Putamen (tissue), 1 donor: ENCODE measurements at places on chromosomes 1 and 21.

DNA sequence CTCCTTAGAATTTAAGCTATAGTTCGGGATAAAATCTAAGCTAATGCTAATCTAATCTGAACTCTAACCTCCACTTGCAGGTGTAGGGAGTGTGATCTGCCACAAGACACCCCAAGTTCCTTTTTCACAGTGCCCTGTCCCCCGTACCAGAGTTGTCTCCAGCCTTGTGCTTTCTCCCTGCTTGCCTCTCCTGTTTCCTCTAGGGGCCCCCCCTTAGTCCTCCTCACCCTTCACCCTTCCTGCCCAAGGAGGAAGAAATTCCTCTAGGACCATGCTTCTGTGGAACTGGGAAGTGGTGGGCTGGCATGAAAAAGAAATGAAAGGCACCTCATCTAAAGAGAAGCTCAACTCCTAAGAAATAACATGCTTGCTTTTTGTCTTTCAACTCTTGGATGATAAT lies 50.2 kb upstream of the BCL9 start:
- DNase-seq: no peak

DNA sequence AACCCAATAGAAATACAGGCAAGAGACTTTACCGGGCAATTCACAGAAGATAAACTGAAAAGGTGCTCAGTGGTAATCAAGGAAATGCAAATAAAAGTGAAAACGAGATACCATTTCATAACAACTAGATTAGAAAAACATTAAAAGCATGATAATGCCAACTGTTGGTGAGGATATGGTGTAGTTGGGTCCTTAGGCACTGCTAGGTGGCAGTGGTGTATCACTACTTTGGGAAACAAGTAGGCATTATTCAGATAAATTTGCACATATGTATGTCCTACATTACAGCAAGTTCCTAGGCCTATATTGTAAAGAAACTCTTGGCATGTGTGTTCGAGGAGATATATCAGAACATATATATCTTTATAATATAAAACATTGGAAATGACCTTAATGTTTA lies 31.0 kb downstream of the AZIN2 start:
- no peak for DNase-seq

DNA sequence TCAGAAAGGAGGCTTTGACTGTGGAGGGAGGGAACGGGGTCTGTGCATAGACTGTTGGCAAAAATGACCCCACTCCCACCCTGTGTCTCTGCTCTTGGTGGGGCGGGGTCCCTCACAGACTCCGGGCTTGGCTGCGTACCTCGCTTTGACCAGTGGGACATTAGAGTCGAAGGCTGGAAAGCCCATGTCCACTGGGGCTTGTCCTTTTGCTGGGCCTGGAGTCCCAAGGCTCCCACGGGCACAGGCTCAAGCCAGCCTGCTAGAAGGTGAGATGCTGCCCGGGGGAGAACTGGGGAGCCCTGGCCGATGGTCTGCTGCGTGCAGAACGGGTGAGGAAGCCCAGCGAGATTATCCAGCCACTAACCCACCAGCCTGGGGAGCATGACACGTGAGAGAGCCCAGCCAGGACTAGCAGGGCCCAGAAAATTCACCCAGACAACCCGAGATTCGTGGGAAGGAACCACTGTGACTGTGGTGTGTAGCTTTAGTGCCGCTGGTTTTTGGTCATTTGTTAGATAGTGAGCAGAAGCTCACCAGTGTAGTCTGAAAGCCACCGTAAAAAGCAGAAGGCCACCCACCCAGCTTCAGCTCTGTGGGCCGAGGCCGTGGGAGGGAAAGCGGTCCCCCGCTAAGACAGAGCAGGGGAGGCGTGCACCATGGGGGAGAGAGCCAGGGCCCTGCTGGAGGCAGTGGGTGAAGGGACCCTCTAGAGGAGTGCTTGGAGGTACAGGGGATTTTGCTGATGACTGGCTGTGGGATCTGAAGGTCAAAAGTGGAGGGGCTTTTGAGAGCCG lies 78.3 kb upstream of the C1orf174 start:
- no peak for DNase-seq

- no peak for DNase-seq
These were observed 53.5 kb downstream of the FAAP20 start for GRCh38 chr1:2141025-2141424.

- DNase-seq: peak; percentile 35
These were observed 49.2 kb downstream of the UMODL1 start for GRCh38 chr21:42120101-42120902.

GRCh38 chr1:94983171-94983739 lies 56.3 kb upstream of the CNN3 start:
- DNase-seq: no peak

- DNase-seq: no peak
These were observed 25.6 kb downstream of the RUNX1 start for GRCh38 chr21:35023396-35024070.

DNA sequence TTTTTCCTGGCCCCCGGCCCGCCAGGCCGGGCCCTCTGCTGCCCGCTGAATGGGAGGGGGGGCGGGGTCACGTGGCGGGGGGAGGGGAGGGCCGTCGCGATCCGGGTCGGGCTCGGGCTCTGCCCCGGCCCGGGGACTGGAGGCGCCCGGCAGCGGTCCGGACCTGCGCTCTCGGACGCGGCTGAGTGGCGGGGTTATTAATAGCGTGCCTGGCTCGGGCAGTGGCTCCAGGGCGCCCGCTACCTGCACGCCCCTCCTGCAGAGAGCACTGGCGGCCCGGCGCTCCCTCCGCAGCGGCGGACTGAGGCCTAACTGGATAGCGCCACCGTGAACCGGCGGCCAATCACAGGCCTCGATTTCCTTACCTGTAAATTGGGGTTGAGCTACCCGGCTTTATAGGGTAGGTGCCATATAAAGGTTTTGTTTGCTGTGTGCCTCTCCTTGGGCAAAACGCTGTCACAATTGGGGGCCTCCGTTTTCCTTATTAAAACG lies 28.1 kb downstream of the AHDC1 start:
- DNase-seq: peak; percentile 32

DNA sequence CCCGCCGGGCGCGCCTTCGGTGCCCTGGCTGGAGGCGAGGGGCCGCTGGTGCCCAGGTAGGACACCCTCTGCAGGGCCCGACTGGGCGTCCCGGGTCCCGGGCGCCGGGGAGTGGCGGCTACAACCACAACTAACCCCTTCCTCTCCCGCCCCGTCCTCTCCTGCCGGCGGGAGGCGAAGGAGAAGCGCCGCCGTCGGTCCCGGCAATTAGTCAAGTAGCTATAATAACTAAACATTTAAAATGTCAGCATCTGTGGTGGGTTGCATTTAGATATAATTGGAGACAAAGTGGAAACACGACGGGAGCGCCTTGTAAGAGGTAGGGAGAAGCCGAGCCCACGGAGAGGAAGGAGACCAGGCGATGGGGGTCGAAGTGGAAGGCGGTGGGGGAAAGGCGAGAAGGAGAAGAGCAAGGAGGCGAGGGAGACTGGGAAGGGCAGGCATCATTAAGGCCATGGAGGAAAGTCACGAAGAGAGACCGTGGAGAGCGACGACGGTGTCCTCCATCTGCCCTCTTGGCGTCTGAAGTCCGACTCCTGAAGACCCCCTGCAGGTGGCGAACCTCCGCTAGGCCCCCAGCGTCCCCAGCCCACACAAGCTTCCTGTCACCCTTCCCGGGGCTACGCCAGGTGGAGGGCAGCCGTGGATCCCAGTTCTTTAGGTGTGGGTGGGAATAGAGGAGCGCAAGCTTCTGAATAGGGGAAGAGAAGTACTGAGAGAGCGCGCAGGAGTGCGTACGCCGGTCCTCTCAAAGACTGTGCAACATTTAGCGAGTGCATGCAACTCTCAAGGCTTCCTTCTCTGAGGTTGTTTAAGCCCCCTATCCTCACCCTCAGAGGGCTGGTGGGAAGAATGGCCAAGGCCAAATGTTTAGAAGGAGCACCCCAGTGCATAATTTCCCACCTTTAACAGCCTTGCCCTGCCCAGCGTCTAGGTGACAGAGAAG lies 1.6 kb downstream of the CNIH3 start:
- DNase-seq: no peak

- DNase-seq: no peak
These were observed 354.8 kb downstream of the SIPA1L2 start for GRCh38 chr1:232274999-232275710.

GRCh38 chr21:44910229-44911067 lies 10.3 kb downstream of the ITGB2 start:
- DNase-seq: no peak

GRCh38 chr1:107548276-107548675 lies 407.4 kb downstream of the NTNG1 start:
- DNase-seq: no peak

- no peak for DNase-seq
These were observed 244.5 kb downstream of the TM2D1 start for GRCh38 chr1:61480273-61480935.

DNA sequence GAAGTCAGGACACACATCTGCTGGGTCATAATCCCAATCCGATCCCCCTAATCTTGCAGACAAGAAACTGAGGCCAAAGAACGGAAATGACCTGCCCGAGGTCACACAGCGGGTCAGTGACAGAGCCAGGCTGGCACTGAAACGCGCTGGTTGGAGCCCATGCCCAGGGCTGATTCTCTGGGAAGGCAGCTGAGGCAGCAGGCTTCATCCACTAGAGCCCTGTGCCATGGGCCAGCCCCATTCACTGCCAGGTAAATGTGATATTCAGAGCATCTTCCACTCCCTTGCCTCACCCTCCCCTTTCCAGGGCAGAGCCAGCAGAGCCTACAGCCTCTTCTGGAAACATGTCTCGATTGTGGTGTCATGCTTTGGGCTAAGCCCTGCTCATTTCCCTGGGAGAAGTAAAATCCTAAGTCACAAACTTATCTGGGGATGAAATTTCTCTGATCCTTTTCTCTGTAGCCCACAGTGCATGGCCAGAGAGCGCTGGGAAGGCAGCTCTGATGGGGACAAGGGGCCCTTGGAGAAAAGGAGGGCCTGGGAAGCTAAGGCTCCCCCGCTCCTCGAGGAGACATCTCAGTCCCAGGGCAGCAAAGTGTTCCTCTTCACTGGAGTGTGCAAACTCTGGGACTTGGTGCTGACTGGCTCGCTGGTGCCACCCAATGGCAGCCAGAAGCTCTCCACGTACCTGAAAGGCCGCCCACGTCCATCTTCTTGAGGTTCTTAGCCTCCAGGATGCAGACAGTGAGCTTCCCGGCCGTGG lies 110.4 kb downstream of the SYT2 start:
- DNase-seq: peak; percentile 65

DNA sequence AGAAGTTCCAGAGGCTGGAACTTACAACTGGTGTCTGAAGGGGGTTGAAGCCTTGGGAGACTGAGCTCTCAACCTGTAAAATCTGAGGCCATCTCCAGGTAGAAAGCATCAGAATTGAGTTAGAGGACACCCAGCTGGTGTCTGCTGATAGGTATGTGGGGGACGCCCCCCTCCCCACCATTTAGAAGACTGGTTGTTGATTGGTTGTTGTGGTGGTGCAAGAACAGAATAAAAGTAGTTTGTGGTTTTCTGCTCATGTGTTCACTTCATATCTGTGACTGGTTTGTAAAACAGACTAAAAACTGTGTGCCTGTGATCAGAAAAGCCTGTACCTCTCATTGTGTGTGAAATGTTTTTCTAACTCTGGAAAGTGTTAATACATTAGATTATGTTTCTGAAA lies 33.2 kb upstream of the PDE4B start:
- no peak for DNase-seq

GRCh38 chr1:5596651-5597050 lies 395.6 kb downstream of the NPHP4 start:
- no peak for DNase-seq

GRCh38 chr1:2046174-2046917 lies 3.9 kb upstream of the PRKCZ start:
- no peak for DNase-seq

DNA sequence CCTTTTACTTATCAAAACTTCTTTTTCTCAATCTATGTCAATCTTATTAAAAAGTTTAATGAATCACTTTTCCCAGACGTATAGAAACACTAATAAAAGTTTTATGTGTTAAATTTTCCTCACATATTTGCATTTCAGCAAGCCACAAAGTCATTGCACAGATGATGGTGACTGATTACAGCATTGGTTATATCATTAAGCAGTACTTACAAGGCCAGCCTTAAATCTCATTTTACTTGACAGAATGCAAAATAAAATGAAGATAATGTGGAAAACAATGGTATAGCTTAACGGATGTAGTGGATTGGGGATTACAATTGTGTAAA lies 39.5 kb downstream of the TMEM200B start:
- DNase-seq: no peak

DNA sequence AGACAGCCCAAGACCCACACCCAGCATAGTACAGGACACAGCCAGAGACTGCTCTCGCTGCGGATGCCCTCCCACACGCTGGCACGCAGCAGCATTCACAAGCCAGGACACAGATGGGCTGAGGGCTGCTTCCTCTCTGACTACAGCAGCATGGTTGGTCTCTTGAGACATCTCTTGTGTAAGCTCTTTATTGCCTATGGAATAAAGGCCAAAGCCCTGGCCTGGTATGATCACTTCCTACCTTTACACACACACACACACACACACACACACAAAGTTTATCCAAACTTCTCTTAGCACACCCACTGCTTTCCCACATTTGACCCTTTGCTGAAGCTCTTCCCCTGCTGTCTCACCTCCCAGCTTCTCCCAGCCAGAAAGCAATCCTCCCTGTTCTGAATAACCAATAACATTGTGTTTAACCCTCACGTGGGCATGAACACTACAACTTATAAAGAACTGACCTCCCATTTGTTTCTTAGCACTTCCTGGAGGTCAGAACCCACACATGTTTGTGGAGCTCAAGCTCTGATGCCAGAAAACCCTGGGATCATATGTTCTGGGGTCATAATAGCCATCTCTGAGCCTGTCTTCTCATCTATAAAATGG lies 1.2 kb upstream of the LUZP1 start:
- DNase-seq: no peak

DNA sequence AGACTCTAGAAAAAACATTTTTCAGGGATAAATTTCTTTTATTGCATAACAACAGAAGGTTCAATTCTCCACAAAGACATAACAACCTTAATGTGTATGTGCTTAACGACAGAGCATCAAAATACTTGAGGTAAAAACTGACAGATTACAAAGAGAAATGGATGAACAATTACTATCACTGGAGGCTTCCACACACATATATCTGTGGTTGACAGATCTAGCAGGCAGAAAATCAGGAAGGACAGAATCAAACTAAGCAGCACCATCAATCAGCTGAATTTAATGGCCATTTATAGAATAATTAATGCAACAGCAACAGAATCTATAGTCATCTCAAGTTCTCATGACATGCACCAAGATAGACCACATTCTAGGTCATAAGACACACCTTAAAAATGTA lies 306.0 kb upstream of the GREM2 start:
- DNase-seq: no peak

DNA sequence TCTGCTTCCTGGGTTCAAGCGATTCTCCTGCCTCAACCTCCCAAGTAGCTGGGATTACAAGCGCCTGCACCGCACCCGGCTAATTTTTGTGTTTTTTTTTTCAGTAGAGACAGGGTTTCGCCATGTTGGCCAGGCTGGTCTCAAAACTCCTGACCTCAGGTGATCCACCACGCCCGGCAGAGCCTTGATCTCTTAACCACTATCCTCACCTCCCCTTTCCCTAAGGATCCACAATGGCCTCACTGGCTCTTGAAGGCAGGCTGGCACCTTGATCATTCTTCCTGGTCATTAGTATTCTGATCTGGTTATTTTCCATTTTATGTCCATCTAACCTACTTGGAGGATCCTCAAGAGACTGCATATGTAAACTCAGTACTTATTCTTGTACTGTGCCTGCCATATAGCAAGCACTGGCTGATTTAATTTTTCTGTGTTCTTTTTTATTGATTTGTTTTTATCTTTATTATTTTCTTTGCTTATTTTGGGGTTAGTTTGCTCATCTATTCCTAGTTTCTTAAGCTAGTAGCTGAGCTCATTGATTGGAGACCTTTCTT lies 6.3 kb downstream of the RCC1 start:
- DNase-seq: no peak
